Activated naive CD4-positive, alpha-beta T cell treated with anti-CD3 and anti-CD28 coated beads for 36 hours (primary cell): ENCODE measurements at places on chromosomes 12 and 14. TPM values are rescaled to one million over a fixed set of nuclear protein-coding genes. Genes with fewer than 3 reads are reported as not detected.

DNA sequence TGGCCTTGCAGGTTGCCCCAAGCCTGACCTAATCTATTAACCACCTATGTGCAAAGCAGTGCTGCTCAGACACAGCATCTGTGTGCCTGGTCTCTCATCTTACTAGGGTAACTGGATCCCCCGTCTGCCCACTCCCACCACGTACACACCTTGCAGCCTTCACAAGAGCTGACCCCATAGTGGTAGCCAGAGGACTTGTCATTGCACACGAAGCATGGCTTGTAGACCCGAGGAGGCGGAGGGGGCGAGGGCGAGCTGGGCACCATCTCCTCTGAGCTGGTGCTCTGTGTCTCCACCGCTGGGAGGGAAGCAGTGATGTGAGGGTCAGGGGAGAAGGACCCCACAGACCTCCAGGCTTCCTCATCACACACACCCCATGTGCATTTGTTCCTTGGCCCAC is 8.4 kb upstream of the ITGB7 start:
- DNase-seq: no peak
- H3K36me3 ChIP-seq: no peaks in the 10 kb centered on the region
- H3K27me3 ChIP-seq: no peaks in the 10 kb centered on the region
- peak overlapping the region; percentile 21 for H3K27ac ChIP-seq
- H3K4me1 ChIP-seq: peaks cover 44% of the 10 kb centered on the region

GRCh38 chr12:12195516-12195915 is 71.3 kb downstream of the LRP6 start:
- no peaks in the 10 kb centered on the region for H3K27me3 ChIP-seq
- no peak for DNase-seq
- no peak overlapping the region for H3K27ac ChIP-seq
- H3K4me1 ChIP-seq: peaks cover 3% of the 10 kb centered on the region

- H3K36me3 ChIP-seq: no peaks in the 10 kb centered on the region
- no peak overlapping the region for H3K4me3 ChIP-seq
- H3K4me1 ChIP-seq: no peaks in the 10 kb centered on the region
- no peak for DNase-seq
These were observed 40.9 kb downstream of the PDE6H start for GRCh38 chr12:15013634-15014179.

PTPRO gene
- 0.25 TPM for total RNA-seq

CLEC4E gene
- total RNA-seq: not detected
